ENCODE measurements at places on chromosomes 5 and 9.
A peak's percentile ranks its signal among the peaks of the same experiment; 100 is the strongest.

GRCh38 chr9:127884427-127884911 is 7.0 kb upstream of the AK1 start:
- DNase-seq = no peak

DNA sequence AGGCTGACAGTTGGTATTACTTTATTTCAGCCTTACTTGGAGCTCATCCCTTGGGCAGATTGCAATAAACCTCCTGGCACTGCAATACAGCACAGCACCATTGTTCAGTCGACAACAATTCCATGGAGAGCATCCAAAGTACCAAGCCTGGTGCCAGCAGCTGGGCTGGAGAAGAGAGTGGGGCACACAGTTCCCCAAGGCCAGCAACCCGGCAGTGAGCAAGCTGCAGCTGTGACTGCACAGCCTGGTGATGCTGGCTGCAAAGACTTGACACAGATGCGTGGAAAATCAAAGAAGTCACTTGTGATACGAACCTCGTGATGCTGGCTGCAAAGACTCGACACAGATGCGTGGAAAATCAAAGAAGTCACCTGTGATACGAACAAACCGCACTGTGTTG is 125.4 kb downstream of the ATPSCKMT start:
- no peak for DNase-seq

- DNase-seq = no peak
Observed at GRCh38 chr9:223152-223551, 8.5 kb downstream of the DOCK8 start.

DNA sequence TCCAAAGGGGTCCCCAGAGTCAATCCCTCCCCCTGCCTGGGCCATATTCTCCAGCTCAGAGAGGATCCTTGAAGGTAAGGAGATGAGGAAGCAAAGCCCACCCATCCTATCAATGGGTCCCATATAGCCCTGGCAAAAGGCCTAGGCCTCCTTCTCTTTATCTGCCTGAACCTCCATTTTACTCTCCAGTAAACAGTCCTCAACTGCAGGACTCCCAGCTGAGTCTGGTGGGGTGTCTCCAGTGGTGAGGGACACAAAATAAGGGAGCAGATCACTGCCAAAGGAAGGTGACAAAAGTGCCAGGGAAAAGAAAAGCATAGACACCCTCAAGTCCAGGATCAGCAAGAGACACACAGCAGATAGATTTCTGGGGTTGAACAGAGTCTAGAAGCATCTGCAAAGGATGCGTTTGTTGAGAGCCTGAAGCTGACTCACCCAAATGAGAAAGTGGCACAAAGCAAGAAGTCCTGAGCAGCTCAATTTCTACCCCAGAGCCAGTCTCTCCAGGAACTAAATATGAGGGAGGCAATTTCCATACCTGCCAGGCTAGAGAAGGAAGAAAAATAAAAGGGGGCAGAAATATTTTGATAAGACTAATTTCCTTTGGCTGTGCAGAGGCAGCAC is 2.7 kb upstream of the EBF1 start:
- DNase-seq = no peak

- no peak for DNase-seq
Observed at GRCh38 chr5:80759866-80760577, 105.2 kb upstream of the DHFR start.

DNA sequence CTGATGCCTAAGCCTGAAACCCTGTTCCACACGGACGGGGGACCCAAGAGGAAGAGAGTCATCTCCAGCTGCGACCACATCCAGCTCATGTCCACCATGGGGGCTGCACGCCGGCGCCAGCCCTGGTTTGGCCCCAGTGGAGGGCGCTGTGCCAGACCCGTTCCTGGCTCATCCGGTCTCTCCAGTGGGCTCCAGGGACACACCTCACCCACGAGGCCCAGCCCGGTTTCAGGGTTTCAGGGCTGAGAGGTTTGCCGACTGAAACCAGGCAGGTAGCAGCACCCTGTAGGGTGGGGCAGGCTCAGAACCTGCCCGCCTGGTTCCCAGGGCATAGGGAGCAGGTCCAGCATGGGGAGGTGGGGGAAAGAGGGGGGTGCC is 71.4 kb upstream of the STXBP1 start:
- no peak for DNase-seq

DNA sequence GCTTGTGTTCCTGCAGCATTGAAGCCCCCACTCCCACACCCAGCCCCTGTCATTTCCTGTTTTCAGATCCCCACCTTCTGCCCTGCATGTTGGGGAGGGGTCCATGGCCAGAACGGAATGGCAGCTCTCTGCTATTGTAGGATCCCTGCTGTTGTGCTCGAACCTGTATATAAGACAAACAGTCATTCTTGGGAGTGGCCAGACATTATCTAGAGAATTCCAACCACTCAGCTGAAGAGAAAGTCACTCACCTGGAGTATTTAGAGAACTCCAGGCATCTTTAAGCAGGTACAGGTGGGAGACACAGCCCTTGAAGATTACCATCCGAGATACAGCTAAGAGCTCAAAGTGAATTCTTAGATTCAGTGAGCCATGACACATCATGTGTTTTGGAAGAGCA is 96.1 kb downstream of the C9orf152 start:
- DNase-seq = no peak

DNA sequence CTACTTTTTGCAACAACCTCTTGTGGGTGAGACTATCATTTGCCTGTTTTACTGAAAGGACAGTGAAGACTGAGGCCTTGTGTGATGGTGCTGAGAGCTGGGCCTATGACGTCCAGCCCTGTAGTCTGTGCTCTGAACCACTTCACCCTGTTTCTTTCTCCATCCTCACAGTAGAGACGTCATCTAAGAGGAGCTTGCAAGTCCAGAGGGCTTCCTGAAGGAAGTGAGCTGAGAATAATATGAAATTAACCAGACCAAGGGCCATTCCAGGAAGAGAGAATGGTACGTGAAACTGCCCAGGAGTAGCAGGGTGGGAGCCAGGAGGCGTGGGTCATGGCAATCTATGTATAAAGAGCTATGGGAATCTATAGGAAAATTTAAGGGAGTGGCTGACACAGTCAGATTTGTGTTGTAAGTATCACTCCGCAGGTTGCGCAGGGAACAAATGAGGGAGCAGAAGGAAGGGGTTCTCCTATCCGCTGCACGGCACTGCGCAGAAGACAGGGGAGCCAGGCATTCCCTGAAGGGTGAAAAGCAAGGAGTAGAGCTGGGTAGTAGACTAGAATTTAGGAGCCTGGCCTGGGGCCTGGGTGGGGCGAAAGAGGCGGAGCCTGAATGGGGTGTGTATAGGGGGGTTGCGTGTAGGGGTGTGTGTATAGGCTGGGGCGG is 596 bp upstream of the FGFR4 start:
- DNase-seq = no peak

GRCh38 chr5:177604116-177604521 is 4.2 kb downstream of the B4GALT7 start:
- DNase-seq = no peak

GRCh38 chr5:472076-472655 is 29.2 kb downstream of the EXOC3 start:
- DNase-seq = no peak

DNA sequence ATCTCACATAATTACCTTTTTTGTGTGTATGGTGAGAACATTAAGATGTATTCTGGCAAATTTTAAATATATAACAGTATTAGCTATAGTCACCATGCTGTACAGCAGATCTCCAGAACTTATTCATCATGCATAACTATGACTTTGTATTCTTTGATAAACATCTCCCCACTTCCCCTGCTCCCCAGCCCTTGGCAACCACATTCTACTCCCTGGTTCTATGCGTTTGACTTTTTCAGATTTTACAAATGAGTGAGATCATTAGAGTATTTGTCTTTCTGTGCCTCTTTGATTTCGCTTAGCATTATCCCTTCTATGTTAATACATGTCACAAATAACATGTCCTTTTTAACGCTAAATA is 49.4 kb downstream of the SMC2 start:
- DNase-seq = no peak

GRCh38 chr9:31388660-31389059 is 995.8 kb upstream of the ACO1 start:
- no peak for DNase-seq

GRCh38 chr9:131854896-131855613 is 115.2 kb upstream of the RAPGEF1 start:
- DNase-seq = peak; percentile 10

DNA sequence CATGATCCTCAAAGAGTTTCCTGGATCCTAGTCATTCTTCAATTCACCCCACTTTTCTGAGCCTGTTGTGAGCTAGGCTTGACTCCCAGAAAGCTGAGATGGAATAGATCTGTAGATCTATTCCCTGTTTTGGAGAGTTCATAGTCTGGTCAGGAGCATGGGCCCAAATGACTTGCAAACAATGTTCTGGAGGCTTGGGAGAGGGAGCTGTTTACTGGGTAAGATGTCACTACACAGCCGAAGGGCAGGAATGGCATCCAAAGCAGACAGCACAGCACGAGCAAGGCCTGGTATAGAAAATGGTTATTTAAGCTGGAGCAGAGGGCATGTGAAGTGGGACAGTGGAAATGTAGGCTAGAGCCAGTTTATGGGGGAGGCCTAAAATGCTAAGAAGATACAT is 152.5 kb upstream of the ALDH1B1 start:
- DNase-seq = no peak

GRCh38 chr5:18745988-18746615 is 1111.8 kb downstream of the TAF11L14 start:
- no peak for DNase-seq

DNA sequence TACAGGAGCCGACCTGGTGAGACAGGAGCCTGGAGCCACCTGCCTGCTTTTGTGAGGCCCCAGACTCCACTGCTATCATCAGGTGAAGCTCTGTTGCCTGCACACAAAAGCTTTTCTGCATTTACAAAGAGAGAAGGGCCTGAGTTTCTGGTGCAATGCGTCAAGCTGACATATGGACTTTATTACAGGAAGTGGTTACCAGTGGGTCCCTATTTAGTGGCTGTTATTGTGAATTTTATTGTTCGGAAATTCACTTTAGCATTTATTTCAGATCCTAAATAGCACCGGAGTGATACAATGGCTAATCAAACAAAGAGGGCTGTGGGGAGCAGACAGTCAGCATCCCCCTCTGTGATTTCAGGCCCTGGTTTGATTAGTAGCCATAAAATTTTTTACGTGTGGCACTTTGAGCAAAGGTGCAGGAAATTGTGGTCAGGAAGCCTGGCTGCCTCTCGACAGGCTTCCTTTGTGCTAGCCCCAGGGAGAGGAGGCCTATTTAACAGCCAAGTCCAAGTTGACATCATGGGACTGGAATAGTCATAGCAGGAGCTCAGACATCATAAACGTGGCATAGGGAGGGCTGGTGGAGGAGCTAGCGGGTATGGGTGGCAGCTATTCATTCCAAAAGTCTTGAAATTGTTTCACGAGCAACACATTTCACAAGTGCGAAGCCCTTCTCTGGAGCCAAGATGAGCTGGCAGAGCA is 8.4 kb downstream of the TGFBI start:
- DNase-seq = no peak

- no peak for DNase-seq
Observed at GRCh38 chr5:10133830-10134229, 115.9 kb downstream of the ATPSCKMT start.

DNA sequence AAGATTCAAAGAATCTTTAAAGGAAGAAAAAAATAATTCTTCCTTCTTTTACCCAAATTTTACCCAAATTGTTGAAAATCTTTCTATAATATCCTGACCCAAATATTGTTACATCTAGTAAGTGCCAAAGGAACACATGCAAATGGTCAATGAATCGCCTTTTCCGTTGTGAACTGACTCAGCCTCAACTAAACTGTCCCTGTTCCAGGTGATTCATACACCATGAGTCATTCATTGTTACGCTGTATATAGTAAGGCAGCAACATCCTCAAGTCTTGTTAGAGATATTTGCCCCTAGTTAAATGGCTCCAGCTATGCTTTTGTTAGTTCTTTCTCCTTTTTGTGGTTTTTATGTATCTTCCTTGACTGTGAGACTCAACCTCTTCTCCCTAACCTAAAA is 9.7 kb downstream of the PTGER4 start:
- peak; percentile 73 for DNase-seq

DNA sequence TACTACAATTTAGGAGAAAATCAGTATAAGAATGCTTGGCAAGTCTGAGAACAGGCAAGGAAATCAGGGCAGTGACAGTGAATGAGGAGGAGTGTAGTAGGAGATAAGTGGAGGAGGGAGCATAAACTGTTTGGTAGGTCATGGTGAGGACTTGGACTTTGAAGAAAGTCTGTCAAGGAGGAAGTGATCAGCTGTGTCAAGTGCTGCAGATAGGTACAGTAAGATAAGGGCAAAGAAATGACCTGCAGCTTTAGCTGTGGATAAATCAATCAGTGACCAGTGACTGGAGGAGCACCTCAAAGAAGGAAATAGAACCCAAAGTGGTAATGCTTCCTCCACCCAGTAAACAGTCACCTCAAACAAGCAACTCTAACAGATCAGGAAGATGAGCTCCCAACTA is 106.3 kb downstream of the RAPGEF6 start:
- no peak for DNase-seq

GRCh38 chr5:73522989-73523388 is 24.7 kb downstream of the BTF3 start:
- DNase-seq = no peak

GRCh38 chr5:139711906-139712224 is 63.7 kb downstream of the CXXC5 start:
- DNase-seq = no peak

GRCh38 chr5:113813466-113813865 is 300.0 kb downstream of the YTHDC2 start:
- DNase-seq = no peak

- DNase-seq = peak; percentile 73
Observed at GRCh38 chr9:127555840-127556820, 55.9 kb upstream of the STXBP1 start.

GRCh38 chr5:74027732-74028338 is 401.8 kb downstream of the ARHGEF28 start:
- no peak for DNase-seq

DNA sequence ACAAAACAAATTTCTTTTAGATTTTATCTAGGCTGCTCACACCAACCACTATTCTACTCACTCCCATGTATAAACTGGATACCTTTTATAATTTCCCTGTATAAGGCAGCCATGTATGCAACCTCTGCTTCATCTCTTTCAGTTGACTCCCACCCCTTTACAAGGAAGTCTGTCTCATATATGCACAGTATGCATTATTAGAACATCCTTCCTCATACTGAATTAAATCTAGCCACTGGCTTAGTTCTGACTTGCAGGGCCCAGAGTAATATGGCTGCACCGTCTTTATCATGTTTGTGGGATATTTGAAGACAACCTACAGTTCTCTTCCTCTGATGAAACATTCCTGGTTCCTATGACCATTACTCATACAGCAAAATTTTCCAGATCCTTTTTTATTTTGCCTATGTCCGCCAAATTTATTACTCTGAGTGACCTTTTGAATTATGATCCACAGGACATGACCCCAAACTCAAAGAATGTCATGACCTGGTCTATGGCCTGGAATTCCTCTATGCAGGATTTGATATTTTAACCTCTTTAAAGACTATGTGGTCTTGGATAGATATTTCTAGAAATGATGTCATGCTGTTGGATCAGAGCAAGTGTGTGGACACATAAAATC is 76.6 kb upstream of the ITGA1 start:
- DNase-seq = no peak

Measured in AG04449 (cell line).